Tibial nerve (tissue), 4 donors: ENCODE measurements at places on chromosomes 16 and 17.

- DNase-seq: no peak
Observed at GRCh38 chr16:5854027-5854426, 756.4 kb upstream of the EEF2KMT start.

DNA sequence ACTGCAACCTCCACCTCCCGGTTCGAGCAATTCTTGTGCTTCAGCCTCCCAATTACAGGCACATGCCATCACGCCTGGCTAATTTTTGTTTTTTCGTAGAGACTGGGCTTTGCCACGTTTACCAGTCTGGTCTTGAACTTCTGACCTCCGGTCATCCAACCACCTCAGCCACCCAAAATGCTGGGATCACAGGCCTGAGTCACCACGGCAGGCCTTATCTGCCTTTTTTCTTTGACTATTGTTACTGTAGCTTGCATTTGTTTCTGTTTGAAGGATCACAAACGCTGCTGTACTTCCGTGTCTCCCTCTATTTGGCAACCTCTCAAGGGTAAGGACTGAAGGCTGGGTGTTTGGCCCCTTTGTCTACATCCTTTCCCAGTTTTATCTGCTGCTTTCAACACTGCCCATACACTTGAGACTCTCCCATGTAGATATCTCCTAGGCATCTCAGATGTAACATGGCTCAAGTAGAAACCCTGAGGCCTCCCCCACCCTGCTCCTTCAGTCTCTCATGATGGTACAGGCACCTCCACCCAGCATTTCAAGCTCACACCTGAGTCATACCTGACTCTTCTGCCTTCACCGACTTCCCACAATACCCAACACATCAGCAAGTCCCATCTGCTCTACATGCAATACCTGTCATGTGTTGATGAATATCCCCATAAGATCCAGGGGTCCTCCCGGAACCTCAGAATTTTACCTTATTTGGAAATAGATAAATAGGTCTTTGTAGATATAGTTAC, 219.0 kb downstream of the CPPED1 start:
- DNase-seq: no peak

- DNase-seq: no peak
Observed at GRCh38 chr17:69802045-69802740, 272.8 kb upstream of the KCNJ16 start.

DNA sequence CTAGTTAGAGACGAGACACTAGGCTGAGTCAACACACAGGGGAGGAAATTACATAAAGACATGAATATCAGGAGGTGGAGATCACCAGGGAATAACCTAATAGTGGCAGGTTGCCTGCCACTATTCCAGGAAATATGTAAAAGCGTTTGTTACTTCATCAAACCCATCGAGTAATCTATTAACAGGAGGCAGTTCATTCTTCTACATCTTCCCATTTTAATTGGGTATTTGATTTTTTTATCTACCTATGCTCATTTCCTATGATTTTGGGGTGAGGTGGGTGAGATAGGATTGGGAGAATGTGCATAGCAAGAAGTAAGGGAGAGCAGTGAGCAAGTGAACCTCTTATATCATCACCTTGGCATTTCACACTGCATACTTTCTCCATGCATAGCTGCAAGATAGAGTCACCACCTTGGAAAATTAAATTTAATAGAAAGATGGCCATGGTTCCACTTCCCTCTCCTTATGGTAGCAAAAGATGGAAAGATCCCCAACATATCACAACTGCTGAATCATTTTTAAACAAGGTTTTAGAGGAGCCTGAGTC, 312.2 kb downstream of the TMEM114 start:
- no peak for DNase-seq

- no peak for DNase-seq
Observed at GRCh38 chr17:50184064-50184463, 17.4 kb downstream of the COL1A1 start.

DNA sequence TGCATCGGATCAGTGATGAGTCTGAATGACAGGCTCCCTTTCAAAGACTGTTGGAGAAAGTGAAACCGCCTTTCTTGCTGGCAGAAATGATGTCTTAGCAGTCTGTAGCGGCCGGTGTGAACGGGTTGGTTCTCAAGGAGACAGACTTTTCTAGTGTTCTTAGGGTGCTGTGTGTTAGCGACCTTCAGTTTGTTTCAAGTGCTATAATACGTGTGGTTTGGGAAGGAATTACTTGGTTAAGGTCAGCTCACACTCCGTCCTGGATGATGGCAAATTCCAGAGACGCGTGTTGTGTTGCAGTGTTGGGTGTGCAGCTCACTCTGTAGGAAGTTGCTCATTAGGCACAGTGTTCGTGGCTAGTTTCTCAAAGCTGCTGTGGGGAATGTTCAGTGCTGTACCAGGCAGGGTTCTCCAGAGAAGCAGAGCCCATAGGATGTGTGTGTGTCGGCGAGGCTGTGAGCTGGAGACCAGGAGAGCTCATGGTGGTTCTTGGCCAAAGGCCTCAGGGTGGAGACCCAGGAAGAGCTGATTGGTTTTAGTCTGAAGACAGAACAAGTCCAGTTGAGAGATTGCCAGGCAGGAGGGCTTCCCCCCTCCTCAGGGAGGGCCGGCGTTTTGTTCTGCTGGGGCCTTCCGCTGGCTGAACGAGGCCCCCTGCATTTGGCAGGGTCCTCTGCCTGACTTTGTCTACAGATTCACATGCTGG, 37.6 kb downstream of the ZNF750 start:
- DNase-seq: no peak

- DNase-seq: no peak
Observed at GRCh38 chr17:61352781-61353491, 46.7 kb upstream of the TBX2 start.

DNA sequence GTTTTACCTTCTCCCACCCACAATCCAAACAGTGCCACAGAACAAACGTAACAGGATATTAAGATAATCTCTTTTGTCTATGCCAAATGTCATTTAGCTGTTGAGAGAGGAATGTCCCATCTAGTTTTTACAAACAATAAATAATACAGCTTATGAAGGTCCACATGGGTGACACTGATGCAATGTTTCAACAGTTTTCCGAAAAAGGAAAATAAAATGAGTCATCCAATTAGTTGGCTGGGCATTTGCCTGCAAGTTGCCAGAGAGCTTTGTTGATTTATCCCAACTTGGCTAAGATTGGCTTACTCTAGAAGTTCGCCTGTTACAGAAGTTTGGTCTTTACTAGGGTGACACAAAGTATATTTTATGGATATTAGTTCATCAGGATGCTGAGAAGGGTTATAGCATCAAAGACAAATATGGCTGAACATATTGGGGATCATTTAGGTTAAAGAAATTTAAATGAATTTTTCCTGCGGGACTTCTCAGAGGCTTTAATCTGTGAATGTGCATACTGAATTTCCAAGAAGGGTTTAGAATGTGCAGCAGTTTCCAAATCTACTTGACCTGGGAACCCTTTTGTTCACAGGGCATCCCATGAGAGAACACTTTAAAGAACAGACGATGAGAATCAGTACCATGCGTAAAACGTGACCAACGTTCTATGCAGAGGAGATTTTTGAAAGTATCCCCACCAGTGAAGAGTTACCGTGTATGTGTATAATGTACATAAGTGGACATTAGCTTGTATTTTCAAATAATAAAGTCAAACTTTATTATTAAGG, 73.1 kb downstream of the CDH13 start:
- peak; percentile 21 for DNase-seq

DNA sequence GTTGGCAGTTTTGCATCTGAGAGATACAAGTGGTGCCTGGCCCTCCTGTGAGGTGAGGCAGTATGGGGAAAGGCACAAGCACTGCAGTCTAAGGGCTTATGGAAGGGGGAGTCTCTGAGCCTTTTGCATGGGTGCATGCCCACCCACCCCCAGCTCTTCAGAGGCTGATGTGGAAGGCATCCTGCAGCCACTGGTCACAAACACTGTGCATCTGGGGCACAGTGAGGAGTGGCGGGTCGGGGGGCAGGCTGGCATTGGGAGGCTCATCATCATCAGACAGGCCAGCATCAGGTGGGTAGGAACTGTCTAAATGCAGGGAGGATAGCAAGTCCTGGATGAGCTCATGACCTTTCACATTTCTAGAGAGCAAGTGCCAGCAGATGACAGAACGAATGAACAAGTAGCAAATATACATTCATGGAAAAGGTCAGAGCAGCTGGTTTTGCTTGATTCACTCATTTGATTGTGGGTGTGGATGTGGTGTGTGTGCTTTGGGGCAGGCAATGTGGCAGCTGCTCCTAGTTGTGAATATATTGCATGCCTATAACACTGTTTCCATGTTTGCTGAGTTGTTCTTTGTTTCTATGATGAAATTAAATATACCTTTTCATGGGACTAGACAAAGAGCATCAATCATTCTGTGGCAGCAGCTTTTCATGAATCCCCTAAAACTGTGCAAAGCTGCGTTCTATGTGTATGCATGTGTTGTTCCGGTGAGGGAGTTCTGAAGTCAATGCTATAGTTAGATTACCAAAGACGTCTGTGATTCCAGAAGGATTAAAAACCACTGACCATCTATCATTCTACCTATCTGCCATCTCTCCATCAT, 29.2 kb downstream of the TRIM25 start:
- no peak for DNase-seq

DNA sequence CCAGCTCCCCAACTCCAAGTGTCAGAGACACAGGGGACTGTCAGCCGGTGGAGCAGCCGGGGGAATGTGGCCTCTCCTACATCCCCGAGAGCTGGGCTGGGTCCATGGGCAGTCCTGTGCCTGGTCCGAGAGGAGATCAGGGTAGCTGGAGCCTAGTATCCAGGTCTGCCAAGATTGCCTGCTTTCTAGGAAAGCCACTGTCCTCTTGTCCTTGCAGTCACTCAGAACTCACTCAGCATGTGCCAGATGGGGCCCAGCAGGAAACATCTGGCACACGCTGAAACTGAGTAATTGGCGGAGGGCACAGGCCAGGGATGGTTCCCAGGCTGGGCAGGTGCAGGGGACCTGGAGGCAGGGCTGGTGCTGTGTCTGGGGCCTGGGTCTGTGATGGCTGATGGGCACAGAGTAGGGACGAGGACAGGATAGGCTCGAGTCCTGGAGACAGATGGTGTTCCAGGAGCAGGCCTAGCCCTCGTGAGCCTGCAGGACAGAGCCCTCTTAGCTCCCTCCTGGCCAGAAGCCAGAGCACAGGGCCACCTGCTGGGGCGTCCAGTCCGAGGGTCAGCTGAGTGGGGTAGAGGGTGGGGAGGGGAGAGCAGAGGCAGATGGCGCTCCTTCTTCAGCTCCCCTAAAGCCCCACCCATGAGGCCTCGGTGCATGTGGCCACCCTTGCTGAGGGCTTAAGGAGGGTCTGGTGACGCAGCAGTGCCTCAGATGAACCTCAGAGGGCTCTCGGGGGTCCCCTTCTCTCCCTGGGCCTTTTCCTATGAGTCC, 31.1 kb downstream of the ADCY7 start:
- DNase-seq: no peak

DNA sequence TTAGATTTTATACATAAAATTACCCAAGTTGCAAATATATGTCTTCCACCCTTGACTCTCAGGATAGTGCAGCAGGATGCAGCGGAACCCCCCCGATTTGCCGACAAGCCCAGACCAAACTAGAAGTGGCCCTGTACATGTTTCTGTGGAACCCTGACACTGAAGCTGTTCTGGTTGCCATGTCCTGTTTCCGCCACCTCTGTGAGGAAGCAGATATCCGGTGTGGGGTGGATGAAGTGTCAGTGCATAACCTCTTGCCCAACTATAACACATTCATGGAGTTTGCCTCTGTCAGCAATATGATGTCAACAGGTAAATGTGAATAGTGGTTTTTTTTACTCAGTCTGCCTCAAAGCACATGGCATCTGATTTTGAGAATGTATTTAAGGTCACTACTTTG, 70.7 kb downstream of the OMG start:
- no peak for DNase-seq

DNA sequence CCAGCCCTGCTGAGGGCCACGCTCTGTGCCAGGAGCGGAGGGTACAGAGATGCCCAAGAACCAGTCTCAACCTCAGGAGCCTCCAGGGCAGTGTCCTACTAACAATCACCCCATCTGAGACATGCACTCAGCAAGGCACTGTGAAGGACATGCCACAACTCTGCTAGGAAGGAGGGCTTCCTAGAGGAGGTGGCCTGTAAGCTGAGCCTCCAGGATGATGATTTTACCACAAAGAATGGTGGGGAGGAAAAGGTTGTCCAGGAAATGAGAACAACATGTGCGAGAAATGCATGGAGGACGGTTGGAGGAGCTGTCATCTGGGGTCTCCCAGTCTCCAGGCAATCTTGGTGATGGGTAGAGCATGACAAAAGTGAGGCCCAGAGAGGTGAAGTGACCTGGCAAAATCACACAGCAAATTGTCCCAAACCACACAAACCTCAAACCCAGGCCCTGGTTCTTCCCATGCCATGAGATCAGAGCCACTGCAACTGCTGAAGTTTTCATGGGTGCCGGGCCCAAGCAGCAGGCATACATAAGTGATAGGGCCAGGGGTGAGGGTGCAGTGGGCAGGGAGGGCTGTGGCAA, 30.5 kb downstream of the CNGB1 start:
- no peak for DNase-seq

- no peak for DNase-seq
Observed at GRCh38 chr17:28906706-28907438, 4.0 kb upstream of the DHRS13 start.

DNA sequence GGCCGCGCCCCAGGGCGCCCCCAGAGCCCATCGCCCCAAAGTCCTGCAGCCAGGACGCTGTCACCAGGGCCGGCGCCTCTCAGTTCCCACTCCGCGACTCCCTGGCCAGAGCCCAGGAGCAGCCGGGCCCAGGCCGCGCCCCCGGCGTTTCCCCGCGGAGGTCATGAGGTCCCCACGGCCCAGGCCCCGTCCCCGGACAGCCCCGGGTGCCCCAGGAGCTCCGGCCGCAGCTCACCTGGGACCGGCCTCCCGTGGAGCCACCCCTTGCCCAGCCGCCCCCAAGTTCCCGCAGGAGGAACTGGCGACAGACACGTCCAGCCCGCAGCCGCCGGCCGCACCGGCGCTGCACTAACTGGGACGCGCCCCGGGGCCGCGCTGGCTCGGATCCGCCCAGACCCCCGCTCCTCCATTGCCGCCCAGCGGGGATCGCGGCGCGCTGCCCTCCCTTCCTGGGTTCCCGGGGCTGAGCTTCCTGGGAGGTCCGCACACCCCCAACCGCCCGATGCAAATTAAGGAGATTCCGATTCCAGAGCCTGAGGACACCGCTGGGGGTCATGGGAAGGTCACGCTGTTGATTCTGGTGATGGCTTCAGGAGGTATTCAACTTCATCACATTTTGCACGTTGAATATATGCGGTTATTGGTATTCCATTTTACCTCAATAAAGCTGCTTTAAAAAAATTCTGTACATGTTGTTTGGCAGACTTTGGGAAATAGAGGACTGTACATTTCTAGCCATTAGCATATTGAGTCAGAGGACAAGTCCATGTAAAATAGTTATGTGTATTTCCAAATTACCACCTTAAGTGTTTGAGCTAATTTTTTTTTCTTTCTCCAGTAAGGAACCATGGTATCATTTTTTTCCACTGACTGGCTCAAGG, 9.9 kb downstream of the AHSP start:
- DNase-seq: no peak

DNA sequence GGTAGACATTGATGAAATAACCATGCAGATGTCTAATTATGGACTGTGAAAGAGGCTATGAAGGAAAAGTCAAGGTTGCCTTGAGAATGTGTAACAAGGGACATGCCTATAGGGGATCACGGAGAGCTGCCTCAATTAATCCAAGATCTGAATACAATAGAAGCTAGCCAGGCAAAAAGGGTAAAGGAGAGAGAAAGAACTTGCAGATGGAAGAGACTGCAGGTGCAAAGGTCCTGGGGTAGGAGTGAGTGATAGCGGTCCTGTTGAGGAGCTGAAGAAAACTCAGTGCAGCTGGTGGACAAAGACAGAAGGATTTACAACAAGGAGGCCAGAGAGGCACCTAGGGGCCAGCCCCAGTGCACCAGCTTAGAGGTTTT, 15.9 kb upstream of the TNS4 start:
- DNase-seq: no peak
